H9 (cell line): ENCODE measurements at places on chromosomes 12 and 14.

DNA sequence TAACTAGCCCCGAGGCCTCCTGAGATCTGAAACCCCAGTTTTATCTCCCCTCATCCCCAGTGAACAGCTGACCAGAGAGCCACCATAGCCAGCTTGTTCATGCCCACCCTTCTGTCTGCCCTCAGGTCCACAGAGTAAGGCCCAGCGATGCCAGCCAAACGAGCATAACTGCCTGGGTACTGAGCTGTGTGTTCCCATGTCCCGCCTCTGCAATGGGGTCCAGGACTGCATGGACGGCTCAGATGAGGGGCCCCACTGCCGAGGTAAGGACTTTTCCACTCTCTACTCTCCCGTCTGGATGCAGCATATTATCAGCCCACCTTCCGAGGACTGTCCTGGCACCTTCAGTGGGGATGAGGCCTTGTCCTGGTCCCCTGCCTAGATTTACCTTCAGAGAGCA is 6.2 kb downstream of the LRP1-AS start:
- DNase-seq = no peak

DNA sequence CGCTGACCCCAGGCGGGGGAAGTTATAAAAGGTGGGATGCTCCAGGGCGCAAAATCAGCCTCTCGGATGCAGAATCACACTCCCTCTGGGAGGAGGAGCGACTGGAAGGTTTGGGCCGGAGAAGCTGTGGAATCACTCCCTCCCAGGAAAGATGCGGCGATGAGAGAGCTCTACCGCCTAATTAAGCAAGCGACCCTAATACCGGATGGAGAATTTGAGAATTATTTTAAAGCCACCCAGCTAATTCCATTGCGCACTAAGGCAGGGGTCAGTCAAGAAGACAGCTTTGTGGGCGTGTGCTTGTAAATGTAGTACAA is 1.9 kb downstream of the COL2A1 start:
- DNase-seq = no peak

DNA sequence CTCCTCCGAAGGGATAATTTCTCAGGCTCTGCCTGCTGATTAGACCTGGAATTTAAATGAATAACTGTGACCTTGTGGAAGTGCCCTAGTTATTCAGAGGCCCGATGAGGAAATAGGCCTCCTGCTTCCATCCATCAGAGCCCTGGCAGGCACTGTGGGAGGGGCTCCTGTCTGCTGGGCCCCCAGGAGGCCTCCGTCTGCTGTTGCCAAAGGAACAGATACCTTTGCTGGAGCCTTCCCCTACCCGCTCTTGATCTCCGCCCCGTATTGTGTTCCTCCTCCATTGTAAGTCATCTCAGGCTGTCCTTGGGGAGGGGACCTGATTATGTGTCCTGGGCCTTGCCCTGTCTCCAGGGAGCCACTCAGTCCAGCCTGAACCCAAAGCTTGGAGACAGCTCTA is 112.3 kb downstream of the NRXN3 start:
- DNase-seq = no peak

DNA sequence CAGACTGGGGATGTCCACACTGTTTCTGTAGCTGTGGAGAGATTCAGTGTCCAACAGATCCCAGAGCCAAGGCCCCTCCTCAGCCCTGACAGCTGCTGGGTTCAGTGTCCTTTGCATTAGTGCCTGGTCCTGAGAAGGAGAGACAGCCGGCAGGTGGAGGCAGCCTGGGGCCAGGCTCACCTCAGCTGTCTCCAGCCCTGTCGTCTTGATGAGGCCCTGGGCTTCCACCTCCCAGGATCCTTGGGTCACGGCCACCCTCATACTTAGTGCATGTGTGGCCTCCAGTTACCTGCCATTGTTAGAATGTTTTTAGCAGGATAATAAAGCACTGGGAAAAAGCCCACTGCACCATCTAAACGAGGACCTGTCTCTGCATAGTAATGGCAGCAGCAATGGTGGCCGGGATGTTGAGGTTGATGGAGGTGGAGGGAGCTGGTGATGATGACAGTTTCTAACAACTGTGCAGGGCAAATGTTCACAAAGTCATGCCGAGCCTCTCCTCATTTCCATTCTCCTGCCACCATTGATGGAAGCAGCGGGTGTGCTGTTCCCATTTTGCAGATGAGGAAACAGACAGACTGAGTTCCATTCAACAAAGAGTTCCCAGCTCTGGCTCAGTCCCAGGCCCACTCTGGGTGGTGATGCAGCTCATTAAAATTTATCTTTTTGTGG is 17.7 kb downstream of the ASB2 start:
- no peak for DNase-seq

GRCh38 chr12:29545102-29545467 is 47.6 kb upstream of the OVCH1 start:
- no peak for DNase-seq

- DNase-seq = no peak
Observed at GRCh38 chr12:2356601-2357125, 303.9 kb downstream of the CACNA1C start.

DNA sequence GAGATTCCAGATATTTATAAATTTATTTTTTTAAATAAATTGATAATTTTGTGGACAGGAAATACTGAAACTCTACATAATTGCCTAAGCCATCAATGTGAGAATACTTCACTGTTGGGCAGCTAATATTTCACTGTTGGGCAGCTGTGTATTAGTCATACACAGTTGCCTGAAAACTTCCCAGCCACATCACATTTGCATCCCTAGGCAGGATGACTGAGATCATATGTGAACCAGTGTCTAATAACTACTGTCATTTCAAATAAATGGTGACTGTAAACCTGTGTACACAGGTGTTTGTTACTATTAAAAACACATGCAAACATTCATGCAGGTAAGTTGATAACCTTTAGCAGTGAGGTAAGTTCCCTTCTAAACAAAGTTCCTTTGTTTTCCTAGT is 43.9 kb downstream of the TMTC3 start:
- DNase-seq = no peak

- DNase-seq = no peak
Observed at GRCh38 chr12:29281371-29282005, 99.5 kb downstream of the ERGIC2 start.

GRCh38 chr12:69575346-69575745 is 9.9 kb upstream of the CCT2 start:
- DNase-seq = no peak

- DNase-seq = no peak
Observed at GRCh38 chr12:25332143-25332542, 81.4 kb upstream of the KRAS start.

DNA sequence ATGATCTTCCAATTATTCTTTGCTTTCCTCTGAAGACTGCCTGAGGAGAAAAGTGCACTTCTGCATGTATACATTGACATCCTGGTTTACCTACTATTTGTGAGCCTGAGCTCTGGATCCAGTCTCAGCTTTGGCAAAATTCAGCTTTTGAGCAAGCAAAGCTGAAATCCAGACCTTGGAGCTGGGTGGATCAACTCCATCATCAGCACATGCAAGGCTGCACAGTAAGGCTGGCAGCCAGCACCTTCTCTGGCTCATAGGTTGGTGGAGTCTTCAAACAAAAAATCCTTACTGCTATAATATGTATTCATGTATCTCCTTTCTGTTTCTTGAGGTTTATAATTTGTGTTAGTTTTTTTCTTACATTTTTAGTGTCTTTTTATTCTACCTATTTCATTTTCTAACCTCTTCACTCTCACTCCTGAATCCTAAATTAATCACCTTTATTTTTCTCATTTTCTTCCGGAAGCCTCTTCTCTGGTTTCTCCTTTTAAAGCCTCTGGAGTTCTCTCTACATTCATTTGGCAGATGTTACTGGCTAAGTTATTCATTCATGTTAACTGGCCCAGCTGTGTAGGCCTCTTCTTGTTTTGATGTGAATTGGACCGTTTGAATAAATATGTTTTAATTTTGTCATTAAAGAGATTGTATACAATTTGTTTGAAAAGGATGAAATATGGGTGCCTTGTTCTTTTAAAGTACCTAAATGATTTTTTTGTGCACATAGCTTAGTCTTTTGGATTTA is 224.8 kb downstream of the DACT1 start:
- DNase-seq = no peak
